ENCODE measurements at places on chromosomes 6 and 20. TPM values are rescaled to one million over a fixed set of nuclear protein-coding genes. Genes with fewer than 3 reads are reported as not detected.
A peak's percentile ranks its signal among the peaks of the same experiment; 100 is the strongest.

DNA sequence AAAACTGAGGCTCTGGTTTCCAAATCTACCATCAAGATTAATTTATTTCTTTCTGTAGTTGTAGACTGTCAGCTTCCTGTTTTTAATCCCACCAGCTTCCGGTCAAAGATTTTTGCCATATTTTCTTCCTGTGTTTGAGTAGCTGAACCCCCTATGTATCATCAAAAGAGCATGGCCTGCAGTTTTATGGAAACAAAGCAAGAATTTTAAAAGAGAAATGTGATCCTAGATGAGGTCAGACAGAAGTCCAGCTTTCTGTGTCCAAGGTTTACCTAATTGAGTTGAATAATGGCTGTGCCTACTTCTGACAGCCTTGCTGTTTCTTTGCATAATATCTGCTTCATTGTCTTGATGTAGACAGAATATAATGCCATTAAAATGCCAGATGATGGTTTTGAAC, 163.7 kb downstream of the CARMIL1 start:
- no peak for DNase-seq

GRCh38 chr6:72890671-72891070, 268.8 kb downstream of the KCNQ5 start:
- peak; percentile 28 for DNase-seq

PKHD1 gene
- not detected for total RNA-seq

DNA sequence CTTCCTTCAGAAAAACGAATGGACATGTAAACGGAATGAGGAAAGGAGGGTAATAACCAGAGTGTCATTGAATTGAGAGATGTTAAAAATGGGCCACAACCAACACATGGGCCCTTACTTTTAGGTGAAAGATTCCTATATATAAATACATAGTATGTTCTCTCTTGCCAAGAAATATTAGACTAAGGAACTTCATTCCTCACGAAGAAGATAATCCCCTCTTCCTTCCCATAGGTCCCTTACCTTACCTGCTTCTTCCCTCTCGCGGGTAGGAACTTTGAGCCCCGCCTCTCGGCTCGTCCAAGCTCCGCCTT, 295 bp upstream of the TBC1D22B start:
- no peak for DNase-seq

HLA-C gene
- 159 TPM for total RNA-seq

DNA sequence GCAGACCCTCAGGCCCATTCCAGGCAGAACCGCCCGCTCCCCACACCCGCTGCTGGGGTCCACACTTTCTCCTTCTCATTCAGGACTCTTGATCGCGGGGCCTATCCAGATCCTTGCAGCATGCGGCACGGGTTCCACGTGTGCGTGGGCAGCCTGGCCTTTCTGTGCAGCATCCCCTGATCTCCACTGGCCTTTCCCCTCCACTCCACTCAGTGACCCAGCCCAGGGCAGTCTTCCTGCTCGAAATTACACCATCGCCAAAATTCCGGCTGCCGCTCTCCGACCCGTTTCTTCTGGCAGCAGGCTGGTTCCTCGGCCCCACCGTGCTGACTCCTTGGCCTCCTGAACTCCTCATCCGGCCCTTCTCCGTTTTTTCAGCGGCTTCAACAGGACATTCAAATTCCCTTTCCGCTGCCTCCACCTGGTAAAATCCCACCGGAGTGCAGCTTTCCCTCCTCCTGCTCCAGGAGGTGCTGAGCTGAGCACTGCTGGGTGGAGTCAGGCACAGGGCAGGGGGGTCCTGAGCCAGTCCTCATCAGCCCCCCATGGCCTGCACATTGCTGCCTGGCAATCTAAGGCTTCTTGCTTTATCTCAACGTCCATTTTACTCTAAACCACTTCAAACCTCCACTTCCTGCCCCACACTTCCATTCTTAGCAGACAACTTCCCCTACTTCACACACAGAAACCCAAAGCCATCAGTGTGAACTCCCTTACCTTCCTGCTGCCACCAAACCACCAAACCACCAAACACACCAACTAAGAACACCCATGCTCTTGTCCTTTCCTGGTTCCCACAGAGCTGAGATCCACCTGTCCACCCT, 9.0 kb downstream of the SFT2D1 start:
- no peak for DNase-seq

GRCh38 chr6:52544602-52545405, 32.1 kb downstream of the TRAM2 start:
- no peak for DNase-seq

SPEF1 gene
- 0.09 TPM for total RNA-seq

KCNS1 gene
- not detected for total RNA-seq

KIAA1586 gene
- total RNA-seq = 26.2 TPM

GRCh38 chr20:25247000-25247517, 826 bp upstream of the PYGB start:
- DNase-seq = peak; percentile 59

GRCh38 chr6:149909701-149910470, 12.0 kb upstream of the RAET1E start:
- no peak for DNase-seq

- no peak for DNase-seq
Measured at GRCh38 chr6:89492025-89492640, 59.2 kb downstream of the ANKRD6 start.

GRCh38 chr20:38806855-38807655, 1.6 kb downstream of the PPP1R16B start:
- no peak for DNase-seq

- peak; percentile 54 for DNase-seq
Measured at GRCh38 chr6:146915671-146916127, 288.5 kb upstream of the STXBP5 start.

DNA sequence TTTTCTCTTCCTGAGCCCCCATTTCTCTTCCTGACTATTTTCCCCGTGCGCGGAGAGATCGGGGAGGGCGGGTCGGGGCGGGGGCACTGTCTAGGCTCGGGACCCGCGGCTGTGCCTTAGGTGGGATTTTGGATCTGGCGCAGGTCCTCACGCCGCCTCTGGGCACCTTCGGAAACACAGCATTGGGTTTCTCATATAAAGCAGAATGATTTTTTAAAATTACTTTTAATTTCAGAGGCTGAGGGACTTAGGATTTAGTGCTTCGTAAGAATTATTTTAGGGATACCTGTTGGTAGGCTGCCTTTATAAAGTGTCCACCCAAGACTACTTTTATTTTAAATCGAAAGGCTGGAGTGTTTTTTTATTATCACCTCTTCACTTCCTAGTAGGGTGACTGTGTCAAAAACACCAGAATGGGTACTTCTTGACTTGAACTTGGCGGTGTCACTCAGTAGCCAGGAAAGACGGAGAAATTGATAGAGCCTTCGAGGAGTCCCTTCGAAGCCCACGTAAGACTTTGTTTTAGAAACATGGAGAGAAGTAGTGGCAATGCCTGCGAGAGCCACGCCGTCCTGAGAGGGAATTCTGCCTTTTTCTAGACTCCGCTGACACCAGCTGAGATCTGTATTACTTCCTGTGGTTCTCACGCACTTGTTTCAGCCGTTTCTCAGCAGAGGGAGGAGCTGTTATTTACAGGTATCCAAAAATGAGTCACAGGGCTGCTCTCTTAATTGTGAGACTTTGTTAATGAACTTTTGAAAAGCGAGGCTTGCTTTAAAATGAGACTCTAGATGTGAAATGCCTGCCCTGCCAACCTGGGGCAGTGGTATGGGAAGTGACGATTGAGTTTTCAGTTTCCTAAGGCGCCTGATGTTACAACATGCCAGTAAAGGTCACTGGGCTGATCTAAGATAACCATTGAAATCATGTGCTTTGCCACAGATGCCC, 667 bp downstream of the STX11 start:
- DNase-seq = peak; percentile 33

DNA sequence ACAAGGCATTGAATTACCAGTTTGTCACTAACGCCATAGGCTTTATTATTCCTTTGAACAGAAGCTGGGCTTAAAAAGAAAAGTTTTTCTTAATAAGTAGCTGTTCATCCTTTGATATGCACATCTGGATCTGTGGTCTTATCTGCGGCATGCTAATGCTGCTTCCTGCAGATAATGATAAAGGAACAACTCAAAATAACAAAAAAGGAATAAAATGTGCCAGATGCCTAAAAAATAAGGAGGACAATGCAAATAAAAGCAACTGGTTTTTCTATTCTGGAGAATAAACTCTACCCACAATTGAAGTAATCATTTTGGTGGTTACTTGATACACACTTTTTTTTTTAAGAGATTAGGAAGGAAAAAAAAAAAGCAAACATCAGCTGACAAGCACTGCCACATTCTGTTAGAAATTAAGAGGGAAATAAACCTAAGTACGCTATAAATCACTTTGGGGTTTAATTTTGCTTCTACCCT, 156.8 kb upstream of the SALL4 start:
- peak; percentile 11 for DNase-seq

BPIFA1 gene
- not detected for total RNA-seq

ROS1 gene
- total RNA-seq = 0.18 TPM

- no peak for DNase-seq
Measured at GRCh38 chr20:40571639-40572038, 117.4 kb downstream of the MAFB start.

GRCh38 chr6:24968783-24969182, 33.0 kb upstream of the RIPOR2 start:
- DNase-seq = no peak

SLC13A3 gene
- 4.2 TPM for total RNA-seq

NKX2-2 gene
- not detected for total RNA-seq

ULBP1 gene
- 1.7 TPM for total RNA-seq

GRCh38 chr20:58075586-58076345, 152.7 kb downstream of the ANKRD60 start:
- no peak for DNase-seq

GRCh38 chr6:111721753-111722154, 116.1 kb upstream of the TRAF3IP2 start:
- peak; percentile 80 for DNase-seq

- no peak for DNase-seq
Measured at GRCh38 chr6:158367816-158368215, 55.6 kb downstream of the TULP4 start.

DNA sequence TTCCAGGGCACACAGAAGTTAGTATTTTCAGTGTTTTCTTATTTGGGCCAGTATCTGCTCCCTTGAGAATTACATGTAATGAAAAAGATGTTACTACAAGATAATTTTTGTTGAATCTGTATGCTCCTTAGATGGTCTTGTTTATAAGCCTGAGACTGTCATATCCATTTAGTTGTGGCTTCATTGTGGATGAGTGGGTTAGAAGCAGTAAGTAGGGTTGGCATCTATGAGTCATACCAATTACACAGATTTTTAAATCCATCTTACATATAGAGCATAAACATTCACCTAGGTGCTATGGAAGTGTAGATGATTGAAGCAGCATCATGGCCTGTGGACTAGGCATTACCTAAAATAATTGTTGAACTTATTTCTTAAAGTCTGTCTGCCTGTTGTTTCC, 13.5 kb upstream of the BAG2 start:
- DNase-seq = no peak

- peak; percentile 79 for DNase-seq
Measured at GRCh38 chr20:44642203-44643153, 9.0 kb downstream of the ADA start.
